AG09309 (cell line): ENCODE measurements at places on chromosomes 12 and 14.

- DNase-seq: no peak
Measured at GRCh38 chr14:90475298-90475697, 78.5 kb downstream of the CALM1 start.

DNA sequence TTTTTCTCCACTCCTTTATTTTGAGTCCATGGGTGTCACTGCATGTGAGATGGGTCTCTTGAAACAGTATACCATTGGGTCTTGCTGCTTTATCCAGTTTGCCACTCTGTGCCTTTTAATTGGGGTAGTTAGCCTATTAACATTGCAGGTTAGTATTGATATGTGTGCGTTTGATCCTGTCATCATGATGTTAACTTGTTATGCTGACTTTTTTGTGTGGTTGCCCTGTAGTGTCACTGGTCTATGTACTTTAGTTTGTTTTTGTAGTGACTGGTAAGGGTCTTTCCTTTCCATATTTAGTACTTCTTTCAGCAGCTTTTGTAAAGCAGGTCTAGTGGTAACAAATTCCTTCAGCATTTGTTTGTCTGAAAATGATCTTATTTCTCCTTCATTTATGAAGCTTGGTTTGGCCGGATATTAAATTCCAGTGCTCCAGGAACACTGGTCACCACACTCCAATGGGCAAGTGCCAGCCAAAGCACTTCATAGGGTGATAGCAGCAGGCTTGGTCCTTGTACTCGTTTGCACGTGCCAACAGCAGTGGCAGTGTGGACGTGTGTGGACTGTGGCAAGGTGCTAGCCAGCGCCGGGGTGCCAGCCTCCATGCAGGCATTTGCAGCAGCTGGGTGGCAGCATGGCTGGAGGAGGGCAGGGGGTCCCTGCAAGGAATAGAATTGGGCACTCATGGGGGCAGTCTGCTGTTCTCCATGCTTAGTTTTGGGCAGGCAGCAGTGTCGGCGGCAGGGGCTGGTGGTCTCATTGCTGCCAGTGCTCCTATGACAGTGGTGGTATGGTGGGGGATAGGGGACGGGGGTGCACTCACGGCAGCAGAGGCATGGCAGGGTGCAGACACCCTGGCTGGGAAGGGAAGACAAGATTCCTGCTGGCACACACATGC is 53.5 kb downstream of the FRS2 start:
- no peak for DNase-seq

DNA sequence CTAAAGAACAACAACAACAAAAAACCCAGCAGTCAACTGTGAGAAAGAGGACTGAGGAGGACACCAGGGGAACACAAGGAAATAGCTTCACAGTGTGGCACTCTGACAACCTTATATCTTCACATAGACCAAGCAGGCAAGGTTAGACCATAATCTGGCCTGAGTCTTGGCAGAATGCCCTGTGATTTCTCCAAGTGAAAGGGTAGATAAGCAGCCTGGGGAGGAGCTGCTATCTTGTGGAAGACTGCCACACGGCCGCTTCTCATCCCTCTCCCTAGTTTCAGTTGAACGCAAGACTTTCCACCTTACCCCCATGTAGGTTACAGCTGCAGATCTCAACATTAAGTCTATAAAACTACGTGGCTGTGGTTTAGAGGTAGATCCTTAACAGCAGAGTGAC is 3.7 kb downstream of the SLC25A21 start:
- DNase-seq: no peak

DNA sequence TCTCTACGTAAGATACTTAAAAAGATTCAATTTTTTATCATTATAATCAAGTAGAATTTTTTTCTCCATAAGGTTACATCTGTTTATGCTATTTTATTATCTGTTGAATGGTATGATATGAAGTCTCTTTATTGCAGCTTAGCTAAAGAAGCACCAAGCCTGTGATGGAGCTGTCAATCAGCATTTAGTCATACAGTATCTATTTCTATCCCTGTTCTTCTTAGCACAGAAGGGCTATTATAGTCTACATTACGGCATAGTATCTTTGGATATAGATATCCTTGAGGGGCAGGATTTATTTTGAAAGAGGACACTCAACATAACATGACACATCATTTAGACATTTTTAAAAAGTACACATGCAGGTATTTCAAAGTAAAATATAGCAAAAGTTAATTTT is 277.1 kb downstream of the FOXG1 start:
- DNase-seq: no peak

GRCh38 chr14:29663281-29663801 is 264.3 kb downstream of the PRKD1 start:
- no peak for DNase-seq

DNA sequence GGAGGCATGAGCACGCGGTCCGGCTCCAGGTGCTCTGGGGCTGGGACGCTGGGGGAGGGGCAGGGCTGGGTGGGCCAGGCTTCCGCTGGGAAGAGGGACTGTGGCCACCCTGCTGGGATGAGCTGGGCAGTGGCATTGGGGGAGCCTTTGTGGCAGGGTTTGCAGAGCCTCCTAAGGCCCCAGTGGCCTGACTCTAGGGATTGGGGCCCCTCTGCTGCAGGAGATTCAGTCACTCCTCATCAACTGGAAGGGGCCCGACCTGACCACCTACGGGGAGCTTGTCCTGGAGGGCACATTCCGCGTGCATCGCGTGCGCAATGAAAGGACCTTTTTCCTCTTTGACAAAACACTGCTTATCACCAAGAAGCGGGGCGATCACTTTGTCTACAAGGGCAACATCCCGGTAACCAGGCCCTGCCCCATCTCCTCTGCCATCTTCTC is 26.9 kb downstream of the PLEKHG3 start:
- no peak for DNase-seq

GRCh38 chr14:71430678-71431376 is 501.4 kb upstream of the RGS6 start:
- no peak for DNase-seq

DNA sequence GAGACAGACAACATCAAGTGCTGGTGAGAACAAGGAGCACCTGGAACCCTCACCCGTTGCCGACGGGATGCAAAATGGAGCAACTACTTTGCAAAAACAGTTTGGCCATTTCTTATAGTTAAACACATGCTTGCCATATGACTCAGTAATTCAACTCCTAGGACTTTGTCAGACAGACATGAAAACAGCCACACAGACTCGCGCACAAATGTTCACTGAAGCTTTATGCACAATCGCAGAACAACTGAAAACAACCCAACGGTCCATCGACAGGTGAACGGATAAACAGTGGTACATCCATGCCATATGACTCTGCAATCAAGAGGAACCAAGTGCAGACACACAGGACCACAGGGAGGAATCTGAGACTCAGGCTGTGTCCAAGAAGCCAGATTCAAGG is 30.8 kb downstream of the NCOR2 start:
- no peak for DNase-seq

DNA sequence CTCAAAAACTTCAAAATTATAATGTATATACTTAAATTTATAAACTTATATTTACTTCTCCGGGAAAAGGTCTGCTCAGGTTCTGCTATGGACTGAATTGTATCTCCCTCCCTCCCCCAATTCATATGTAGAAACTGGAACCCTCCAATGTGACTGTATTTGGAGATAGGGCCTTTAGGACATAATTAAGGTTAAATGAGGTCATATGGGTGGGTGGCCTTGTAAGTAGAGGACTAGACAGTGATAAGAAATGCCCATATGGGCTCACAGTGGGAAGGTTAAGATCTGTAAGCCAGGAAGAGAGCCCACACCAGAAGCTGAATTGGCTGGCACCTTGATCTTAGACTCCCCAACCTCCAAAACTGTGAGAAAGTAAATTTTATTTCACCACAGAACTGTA is 84.5 kb downstream of the TAOK3 start:
- DNase-seq: no peak

DNA sequence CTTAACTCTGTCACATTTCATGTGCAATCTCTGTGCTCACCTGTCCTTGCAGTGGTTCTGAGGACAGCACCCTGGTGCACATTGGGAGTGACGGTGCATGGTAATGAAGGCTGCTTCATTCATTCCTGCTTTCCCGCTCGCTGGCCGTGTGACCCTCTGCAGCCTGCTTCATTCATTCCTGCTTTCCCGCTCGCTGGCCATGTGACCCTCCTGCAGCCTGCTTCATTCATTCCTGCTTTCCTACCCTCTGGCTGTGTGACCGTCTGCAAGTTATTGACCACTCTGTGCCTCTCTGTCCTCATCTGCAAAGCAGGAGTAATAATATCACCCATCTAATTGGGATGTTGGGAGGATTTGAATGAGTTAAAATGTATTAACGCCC is 189.1 kb upstream of the TMEM132C start:
- no peak for DNase-seq

DNA sequence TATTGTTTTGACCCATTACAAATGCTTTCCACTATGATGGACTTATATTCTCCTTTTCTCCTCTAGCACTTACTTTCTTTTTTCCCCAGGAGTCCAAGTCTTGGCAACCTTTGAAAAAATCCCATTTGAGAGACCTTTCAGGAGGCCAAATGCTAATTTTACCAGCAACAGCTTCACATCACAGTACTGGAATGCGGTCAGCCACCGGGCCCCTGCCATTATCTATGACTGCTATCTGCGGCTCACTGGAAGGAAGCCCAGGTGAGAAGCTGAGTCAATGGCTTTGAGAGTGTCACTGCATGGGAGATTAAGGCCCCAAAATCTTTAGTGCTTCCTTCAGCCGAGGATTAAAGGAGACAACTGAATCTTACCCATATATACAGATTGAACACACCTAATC is 64.2 kb downstream of the ERGIC2 start:
- no peak for DNase-seq

DNA sequence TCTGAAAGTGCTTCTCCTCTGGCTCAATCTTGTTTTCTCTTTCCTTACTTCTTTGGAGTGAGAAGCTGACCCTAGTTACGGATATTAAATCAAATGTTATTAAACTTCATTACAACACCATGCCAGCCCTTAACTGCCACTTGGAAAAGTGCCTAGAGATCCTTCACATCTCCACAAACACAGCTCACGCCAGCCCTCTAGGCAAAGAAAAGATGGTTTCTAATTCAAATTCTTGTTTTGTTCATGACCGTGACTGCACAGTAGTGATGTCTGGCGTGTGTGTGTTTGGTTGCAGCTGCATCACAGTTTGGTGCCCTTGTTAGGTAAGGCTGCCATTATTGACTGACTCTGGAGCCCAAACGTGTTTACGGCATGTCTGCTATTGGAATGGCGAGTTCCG is 113.0 kb downstream of the BEGAIN start:
- DNase-seq: no peak

DNA sequence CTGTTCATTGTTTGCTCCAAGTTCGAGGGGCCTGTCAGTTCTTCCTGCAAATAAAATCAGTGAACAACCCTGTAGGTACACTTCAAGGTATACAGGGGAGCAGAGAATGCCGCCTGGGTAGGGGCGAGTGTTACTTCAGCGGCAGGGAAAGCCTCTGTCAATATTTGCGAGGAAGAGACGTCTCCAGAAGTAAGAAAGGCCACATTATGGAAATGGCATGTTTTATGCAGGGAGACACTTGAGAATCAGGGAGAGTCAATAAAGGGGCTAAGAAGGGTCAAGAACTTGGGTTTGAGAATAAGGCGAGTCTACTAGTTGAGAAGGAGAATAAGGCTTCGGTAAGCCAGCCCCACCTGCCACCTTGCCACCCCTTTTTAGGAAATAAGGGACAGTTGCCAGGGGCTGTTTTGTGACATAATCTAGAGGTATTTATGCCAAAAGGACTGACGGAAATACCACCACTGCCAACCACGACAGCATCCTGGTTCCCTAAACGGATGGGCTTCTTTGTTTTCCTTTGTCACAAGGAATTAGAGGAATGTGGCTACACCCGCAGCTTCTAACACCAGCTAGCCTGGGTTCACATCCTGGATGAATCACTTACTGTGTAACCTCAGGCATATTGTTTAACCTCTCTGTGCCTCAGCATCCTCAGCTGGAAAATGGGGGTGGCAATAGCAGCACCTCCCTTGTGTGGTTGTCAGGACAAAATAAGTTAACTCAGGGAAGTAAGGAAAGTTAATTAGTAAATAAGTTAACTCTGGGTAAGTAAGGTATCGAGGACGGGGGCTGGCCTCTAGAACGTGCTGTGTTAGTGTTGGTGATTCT is 67.7 kb downstream of the EID3 start:
- DNase-seq: no peak

DNA sequence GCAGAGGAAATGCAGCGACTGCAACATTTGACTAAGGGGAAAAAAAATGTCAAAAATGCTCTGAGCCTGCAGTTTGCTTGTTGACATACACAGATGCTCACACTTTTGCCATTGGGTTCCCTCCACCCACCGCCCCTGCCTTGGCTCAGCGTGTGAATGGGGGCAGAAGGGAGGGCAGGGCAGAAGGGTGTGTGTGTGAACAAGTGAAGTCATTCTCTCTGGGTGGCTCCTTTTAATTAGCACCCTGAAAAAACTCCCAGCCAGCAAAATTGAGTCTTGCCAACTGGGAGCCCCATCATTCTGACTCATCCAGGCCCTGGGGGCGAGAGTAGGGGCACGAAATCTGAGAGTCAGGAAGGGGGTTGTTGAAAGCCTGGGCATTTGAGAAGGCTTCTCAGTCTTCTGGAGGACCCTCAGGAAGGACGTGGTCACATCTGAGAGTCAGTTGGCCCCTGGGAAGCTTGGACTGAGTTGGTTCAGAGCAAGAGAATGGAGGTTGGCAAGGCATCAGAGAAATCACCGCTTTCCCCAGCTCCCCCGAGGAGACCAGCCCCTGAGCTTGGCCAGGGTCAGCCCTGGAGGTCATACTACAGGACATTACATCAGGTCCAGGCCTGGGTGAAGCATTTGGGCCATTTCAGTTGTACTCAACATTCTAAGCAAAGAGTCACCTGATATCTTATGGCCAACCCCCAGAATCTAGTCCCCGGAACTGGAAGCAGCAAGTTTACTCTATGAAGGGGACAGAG is 22.7 kb upstream of the KRT78 start:
- DNase-seq: peak; percentile 38

- no peak for DNase-seq
Measured at GRCh38 chr12:6382982-6383381, 980 bp upstream of the LTBR start.

GRCh38 chr12:49885118-49885517 is 18.6 kb downstream of the FAIM2 start:
- no peak for DNase-seq

GRCh38 chr14:56378475-56378877 is 201.1 kb upstream of the TMEM260 start:
- peak; percentile 60 for DNase-seq

DNA sequence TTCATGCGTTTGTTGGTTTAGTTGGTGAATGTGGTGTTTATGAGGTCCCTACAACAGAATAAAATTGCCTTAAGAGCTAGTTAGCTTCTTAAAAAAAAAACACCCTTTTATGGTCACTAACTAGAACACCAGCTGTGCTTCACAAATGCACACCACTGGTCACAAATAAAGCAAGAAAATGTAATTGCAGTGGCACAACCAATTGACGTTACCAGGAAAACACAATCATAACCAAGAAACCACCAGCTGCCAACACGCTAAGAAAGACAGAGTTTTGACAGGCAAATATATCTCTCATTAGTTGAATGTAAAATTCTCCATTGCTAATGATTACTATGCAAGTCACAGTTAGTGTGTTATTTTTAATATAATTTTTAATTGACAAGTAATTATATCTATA is 389.9 kb downstream of the ADAMTS20 start:
- DNase-seq: no peak

GRCh38 chr12:61213646-61214045 is 1046.6 kb upstream of the USP15 start:
- DNase-seq: no peak
